ENCODE measurements at places on chromosomes 13 and 19.
A peak's percentile ranks its signal among the peaks of the same experiment; 100 is the strongest.

- no peak for DNase-seq
These were observed 1.6 kb upstream of the AZU1 start for GRCh38 chr19:825897-826644.

GRCh38 chr13:67740871-67741535 lies 510.9 kb upstream of the PCDH9 start:
- DNase-seq, result no peak

- peak; percentile 6 for DNase-seq
These were observed 10.5 kb downstream of the PEX11G start for GRCh38 chr19:7478173-7478842.

DNA sequence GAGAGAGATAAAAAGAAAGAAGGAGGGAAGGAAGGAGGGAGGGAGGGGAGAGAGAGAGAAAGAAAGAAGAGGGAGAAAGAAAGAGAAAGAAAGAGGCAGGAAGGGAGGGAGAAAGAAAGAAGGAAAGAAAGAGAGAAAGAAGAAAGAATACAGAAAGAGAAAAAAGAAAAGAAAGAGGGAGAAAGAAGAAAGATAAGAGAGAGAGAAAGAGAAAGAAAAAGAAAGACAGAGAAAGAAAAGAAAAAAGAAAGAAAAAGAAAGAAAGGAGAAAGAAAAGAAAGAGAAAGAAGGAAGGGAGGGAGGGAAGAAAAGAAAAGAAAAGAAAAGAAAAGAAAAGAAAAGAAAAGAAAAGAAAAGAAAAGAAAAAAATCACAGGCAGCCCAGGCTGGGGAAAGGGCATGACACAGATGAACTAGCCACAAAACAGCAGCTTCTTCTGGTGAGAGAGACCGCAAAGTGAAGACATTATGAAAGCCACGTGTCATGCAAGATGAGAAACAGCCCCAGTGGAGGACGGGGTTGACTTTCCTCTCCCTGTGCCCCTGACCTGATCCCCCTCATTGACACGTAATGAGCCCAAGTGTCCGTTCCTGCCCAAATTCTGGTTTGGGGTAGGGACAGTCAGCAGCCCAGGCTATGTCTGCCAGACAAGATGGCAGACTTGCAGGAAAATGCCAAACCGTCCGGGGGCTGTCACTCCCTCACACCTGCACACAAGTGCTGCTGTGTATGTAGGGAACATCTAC lies 102.1 kb downstream of the INSR start:
- no peak for DNase-seq

GRCh38 chr13:24038405-24038804 lies 122.1 kb upstream of the SPATA13 start:
- DNase-seq, result peak; percentile 68

- DNase-seq, result no peak
These were observed 77.0 kb downstream of the PTPRS start for GRCh38 chr19:5263615-5264014.

DNA sequence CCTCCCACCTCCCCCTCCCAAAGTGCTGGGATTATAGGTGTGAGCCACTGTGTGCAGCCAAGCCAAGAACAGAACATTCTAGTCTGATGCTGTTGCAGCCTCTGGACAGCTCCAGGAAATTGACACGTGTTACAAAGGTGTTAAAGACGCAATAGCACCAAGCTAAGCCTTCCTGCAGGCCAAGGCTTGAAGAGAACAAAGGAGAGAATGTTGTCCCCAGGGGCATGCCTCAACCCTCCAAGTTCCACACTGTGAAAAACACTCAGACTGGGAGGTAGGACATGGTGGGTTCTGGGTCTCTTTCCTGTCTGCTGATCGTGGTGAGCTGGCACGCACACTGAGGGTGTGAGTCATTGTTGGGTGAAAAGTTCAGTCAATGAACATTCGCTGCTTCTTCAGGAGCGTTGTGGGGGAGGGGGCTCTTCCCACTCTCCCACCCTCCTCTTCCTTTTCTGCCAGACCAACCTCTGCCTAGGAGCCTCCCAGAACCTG lies 5.3 kb upstream of the PTPRS start:
- DNase-seq, result peak; percentile 77

GRCh38 chr13:24502533-24503378 lies 9.8 kb downstream of the PARP4 start:
- peak; percentile 63 for DNase-seq

GRCh38 chr19:2132731-2133490 lies 18.5 kb downstream of the AP3D1 start:
- DNase-seq, result no peak

- no peak for DNase-seq
These were observed 346.0 kb downstream of the KCNRG start for GRCh38 chr13:50361282-50361681.

- no peak for DNase-seq
These were observed 5.9 kb upstream of the ZNF536 start for GRCh38 chr19:30366282-30366681.

- DNase-seq, result no peak
These were observed 258.6 kb upstream of the DACH1 start for GRCh38 chr13:72125561-72125960.

DNA sequence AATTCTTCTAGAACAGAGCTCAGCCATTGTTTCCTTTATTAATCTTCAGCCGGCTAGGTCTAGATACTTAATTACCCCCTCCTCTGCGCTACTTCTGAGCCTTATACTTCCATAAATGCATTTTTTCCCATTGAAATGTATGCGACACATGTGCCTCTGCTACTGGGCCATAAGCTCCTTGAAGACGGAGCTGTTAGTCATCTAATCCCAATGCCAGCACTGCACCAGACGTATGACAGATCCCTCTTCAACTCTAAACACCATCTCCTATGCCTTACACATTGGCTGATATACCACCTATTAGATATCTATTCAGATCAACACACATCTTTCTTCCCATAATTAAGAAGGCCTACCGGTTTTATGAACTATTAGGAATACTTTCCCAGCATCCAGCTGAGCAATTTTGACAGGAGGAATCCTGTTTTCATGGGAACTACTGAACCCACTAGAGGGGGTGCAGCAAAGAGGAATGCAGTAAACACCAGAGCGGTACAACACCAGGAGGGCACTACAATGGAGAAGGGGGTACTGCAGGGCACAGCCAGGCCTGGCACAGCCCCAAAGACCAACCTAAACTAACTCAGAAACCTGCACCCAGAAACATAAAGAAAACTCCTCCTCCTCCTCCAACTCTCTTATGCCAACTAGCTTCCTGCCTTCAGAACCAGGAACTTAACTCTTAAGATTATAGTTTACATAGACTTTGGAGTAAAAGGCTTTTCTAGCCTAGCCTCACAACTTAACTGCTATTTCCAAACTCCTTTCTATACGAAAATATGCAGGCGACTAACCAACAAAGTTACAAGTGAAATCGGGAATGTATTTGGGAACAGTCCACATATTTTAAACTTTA lies 18.7 kb downstream of the STK24 start:
- DNase-seq, result no peak

DNA sequence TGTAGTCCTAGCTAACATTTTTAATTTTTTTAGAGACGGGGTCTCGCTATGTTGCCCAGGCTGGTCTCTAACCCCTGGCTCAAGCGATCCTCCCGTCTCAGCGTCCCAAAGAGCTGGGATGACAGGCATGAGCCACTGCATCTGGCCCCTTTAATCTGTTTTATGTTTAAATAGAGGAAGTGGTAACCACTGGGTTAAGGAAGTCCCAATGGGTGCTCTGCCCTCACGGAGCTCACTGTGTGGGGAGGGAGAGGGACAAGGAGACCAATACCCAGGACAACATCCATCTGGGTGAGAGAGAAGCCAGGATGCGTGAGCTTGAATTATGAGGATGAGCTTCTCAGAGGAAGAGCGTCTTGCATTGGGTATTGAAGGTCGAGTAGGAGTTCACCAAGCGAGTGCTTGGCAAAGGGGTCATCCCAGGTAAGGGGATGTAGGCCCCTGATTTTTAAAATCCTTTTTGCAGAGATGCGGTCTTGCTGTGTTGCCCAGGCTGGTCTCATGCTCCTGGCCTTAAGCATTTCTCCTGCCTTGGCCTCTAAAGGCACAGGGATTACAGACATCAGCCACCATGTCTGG lies 13.8 kb downstream of the YJU2 start:
- DNase-seq, result no peak

GRCh38 chr13:51246418-51247277 lies 24.4 kb downstream of the FAM124A start:
- DNase-seq, result no peak

DNA sequence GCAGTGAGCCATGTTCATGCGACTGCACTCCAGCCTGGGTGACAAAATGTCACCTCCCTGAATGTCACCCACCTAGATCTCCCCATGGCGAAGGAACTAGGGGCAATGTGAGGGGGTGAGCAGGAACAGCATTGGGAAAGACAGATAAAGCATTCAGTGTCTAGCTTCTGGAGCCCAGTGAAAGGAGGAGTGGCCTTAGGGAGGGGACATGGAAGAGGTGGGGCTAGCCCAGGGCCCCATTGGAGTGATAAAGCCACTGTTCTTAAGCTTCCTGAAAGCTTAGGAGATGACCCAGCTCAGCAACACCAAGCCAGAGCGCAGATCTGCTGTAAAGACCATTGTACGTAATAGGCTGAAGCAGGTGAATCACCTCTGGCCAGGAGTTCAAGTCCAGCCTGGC lies 13.0 kb upstream of the KCNN1 start:
- DNase-seq, result no peak

DNA sequence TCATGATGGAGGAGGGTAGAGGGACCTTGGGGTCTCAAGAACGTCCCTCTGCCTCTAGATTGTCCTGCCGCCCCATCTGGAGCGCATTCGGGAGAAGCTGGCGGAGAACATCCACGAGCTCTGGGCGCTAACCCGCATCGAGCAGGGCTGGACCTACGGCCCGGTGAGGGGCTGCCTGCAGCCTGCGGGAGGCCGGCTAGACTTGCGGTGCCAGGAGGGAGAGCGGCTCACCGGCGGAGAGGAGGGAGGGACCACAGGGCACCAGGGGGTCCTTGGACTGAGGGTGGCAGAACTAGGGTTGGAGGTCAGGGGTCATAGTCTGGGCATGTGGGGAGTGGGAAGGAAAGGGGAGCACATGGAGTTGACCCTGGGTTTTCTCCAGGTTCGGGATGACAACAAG lies 29.9 kb downstream of the RYR1 start:
- no peak for DNase-seq

DNA sequence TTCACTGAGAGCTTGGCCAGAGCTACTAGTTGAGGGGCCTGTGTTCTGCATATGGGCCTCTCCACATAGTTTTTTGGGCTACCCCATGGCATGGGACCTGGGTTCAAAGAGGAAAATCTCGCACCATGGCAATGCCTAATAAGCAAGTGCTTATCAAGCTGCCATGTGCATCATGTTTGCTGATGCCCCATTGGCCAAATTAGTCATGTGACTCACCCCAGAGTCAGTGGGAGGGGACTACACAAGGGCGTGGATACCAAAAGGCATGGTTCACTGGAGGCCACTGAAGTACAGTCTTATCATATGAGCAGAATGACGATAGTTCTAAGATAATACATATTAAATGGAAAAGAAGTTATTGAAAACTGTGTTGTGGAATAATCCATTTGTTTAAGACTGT lies 214.8 kb downstream of the LMO7 start:
- DNase-seq, result no peak

GRCh38 chr13:25329706-25330105 lies 28.3 kb downstream of the NUP58 start:
- DNase-seq, result no peak

GRCh38 chr13:45339867-45340266 lies 1.1 kb downstream of the TPT1 start:
- DNase-seq, result no peak

- peak; percentile 90 for DNase-seq
These were observed 15.3 kb upstream of the GPR183 start for GRCh38 chr13:99322297-99323103.

DNA sequence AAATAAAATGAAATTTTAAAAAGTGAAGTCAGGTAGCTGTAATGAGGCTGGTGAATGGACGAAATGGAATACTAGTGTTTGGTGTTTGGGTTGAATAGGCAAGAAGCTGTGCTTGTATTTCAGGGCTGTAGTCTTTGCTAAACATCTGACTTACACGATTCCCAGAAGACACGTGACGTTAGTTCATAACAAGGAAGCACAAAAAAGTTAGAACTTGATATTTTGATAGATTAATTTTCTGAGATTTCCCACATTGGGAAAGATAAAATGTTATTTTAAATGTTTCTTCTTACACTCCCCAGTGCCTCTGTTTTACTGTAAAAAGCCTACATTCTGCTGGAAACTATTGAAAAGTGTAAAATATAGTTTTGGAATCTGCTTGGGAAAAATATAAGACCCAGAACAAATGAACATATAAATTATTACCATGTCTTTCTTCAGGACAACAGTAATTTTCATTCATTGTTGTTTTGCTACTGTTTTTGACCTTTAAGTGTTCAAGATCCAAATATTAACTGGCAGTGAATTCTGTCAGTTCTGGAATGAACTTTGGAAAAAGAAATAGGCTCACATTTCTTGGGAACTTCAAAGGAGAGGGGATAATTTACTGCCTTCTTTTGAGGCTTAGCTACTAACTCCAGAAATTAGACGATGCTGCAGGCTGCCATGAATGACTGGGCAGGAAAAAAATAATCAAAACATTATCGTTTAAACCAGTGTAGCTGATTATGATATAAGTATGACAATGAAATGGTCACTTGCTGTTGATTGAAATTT lies 241.3 kb downstream of the SLITRK6 start:
- DNase-seq, result no peak

DNA sequence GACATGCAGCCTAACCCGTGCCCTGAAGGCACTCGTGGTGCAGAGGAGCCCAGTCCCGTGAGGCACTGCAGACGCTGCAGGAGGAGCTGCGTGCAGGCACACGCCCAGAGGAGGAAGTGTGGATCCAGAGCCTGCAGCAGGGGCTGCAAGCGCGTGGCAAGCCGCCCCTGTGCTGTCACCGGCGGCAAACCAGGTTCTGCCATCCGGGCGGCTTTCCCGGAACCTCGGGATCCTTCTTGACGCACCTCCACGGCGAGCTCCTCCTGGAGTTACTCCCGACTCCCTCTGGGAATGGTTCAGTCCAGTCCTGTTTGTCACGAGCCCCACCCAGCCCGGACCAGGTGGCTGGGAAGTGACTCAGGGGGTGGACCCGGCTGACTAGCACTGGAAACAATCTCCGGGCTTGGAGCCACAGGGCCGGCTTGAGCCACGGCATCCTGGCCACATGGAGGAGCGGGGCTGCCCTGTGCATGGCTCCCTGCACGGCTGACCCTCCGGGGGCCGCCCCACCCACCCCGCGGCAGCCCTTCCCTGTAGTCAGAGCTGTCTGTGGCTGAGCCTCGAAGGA lies 10.2 kb downstream of the DPP9 start:
- peak; percentile 98 for DNase-seq

DNA sequence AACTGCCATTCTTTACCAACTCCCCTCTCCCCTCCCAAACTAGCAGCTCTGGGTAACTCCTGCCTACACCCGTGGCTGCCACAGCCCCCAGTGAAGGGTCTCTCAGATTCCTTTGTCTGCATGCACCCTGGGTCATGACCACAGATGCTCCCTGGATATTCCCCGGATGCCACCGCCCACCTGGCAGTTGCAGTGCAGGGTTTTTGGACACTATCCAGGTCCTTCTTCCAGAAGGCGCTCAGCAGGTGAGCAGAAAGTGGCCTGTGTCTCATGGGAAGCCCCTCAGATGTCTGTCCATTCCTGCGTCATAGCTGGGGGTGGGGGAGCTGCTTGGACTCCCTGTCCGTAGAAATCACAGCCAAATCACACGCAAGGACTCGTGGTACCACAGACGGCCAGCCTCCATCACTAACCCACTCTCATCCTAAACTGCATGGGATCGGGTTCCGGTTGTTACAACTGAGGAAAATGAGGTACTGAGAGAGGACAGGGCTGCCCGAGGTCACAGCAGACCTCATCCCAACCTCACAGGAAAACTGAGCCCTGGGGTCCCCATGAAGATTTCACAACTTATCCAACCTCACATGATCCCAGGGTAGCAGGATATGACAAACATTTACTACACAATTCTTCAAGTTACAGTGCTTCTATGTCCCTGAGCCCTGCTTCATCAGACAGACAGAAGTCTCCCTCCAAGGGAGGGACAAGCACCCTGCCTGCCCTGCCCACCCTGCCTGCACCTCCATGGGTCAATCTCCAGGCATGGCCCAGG lies 38.6 kb downstream of the ELL start:
- DNase-seq, result no peak
